ENCODE measurements at places on chromosomes 2 and 18.

DNA sequence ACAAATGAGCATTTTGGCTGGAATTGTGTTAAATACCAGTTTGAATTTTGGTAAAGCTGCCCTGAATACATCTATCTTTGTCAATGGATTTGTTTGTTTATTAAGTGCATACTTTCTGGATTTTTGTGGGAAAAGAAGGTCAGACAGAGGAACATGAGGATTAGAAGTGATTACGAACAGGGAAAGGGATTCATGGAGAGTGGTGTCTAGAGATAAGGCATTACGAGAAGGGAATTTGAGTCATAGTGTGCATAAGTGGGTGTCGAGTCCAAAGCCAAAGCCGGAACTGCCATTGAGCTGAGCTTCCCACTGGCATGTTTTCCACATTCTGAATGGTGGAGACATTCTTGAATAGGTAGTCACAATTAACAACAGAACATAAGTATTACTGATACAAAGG lies 68.9 kb upstream of the EFEMP1 start:
- DNase-seq: no peak

GRCh38 chr18:29962579-29962978 lies 1080.0 kb downstream of the DSC3 start:
- no peak for DNase-seq

DNA sequence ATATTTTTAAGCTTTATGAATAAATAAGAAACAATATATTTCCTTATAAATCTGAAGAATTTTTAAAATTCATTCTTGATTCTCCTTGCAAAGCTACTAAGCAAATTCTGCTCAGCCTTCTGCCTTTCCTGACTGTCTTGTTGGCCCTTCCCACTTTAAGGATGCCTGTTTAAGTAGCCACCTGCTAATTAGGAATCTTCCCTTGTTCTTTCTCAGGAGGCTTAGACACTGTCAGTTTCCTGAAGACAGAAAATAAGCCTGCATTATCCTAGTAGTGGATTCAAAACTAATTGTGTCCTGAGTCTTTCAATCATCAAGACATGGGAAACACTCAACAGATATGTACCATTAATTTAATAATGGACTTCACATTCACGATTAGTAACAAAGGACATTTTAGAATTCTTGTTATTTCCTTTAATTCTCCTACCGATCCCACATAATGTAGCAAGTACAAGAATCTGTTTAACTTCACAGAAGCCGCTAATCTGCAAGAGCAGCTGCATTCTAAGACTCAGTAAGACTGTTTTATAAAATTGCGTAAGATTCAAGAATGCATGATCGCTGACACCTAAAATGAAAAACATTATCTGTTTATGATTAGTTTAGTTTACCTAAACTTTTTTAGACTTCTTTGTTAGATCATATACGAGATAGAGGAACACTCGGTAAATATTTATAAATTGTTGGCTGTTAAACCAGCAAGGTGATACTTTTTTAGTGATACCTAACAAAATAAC lies 445.4 kb upstream of the DSEL start:
- no peak for DNase-seq

DNA sequence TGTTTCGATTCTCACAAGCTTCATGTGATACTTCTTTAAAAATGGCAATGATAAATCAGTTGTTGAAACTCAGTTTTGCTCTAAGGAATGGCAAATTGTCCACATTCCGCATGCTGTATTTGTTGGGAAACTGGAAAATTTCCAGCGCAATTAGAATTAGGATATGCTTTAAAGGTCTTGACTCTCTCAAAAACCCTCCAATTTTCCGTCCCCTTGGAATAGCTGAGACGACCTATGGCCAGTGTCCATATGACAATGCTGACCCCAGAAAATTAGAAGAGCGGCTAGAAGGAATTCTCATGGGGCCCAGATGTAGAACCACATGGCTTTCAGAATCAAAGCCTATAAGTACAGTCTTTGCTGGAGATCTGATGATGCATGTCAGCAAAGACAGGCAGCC lies 170.8 kb downstream of the TMEM18 start:
- DNase-seq: no peak

DNA sequence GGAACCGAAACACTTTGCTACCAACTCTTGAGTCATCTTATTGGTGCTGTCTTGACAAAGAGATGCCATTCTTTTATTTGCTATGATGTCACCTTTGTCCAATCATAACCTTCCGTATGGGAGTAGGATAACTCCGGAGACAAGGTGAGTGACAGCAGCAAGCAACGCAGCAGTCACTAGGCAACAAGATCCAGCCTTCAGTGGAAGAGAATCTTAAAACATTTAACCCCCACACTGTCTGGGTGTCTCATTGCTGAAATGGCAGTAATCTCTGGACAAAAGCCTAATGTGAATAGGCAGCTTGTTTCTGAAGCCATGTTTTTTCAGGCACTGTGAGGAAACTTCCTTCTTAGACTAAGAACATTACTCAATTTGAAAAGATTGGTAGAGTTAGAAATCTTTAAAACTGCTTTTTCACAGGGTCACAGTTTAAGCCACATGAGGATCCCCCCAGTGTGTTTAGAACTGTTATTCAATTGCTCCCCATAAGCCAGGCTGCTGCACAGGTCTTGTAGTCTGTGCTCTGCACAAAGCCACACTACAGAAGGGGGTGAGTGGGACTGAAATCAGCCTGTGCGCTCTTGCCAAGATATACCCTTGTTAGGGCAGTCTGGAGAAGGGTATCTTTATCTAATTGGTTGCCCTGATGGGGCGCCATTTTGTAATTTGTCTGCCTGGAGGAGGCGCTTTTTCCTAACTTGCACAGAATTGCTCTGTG lies 131.5 kb upstream of the STON1 start:
- DNase-seq: no peak

GRCh38 chr18:46950064-46950656 lies 32.8 kb downstream of the KATNAL2 start:
- peak; percentile 60 for DNase-seq

DNA sequence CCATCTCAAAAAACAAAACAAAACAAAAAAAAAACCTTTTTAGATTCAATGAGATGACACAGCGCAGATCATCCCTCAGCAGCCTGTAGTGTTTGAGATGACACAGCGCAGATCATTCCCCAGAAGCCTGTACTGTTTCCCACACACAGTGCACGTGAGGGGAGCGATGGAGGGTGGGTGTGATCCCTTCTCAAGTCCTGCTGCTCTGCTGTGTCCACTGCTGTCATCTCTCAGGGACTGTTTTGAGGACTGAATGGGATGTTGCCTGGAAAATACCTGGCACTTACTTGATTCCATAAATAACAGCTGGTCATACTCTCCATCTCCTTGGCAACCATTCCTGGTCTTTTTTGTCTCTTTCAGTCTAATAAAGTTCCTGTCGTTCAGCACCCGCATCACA lies 25.7 kb downstream of the TGOLN2 start:
- no peak for DNase-seq

DNA sequence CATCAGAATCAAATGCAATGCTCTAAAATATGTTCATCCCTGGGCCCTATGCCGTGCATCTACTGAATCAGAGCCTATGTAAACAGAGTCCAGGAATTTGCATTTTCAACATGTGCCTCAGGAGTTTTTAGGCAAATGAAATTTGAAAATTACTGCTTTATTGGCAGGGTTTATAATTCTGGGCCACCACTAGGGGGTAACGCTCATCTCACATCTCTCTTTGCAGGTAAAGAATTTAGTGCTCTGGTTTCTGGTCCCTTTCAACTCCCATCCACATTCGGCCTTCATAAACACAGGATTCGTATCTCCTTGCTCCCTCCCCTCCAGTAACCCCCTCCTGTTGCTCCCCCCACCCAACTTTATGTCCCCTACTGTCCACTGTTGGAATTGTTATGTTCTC lies 49.3 kb downstream of the LYPD6B start:
- DNase-seq: peak; percentile 5

- DNase-seq: no peak
Observed at GRCh38 chr2:235716875-235717496, 223.1 kb downstream of the AGAP1 start.

All from GM13977 (cell line).